Central memory CD8-positive, alpha-beta T cell (primary cell): ENCODE measurements at places on chromosomes 7 and 10.

GRCh38 chr10:31383810-31384588 lies 65.0 kb downstream of the ZEB1 start:
- H3K4me1 ChIP-seq, result peaks cover 26% of the 10 kb centered on the region
- H3K27me3 ChIP-seq, result no peaks in the 10 kb centered on the region
- no peak overlapping the region for H3K4me3 ChIP-seq

GRCh38 chr7:143505838-143506237 lies 28.2 kb downstream of the TAS2R41 start:
- H3K36me3 ChIP-seq, result no peaks in the 10 kb centered on the region
- H3K4me3 ChIP-seq, result no peak overlapping the region
- no peak overlapping the region for H3K27ac ChIP-seq
- no peaks in the 10 kb centered on the region for H3K4me1 ChIP-seq
- DNase-seq, result no peak
- H3K27me3 ChIP-seq, result no peaks in the 10 kb centered on the region

DNA sequence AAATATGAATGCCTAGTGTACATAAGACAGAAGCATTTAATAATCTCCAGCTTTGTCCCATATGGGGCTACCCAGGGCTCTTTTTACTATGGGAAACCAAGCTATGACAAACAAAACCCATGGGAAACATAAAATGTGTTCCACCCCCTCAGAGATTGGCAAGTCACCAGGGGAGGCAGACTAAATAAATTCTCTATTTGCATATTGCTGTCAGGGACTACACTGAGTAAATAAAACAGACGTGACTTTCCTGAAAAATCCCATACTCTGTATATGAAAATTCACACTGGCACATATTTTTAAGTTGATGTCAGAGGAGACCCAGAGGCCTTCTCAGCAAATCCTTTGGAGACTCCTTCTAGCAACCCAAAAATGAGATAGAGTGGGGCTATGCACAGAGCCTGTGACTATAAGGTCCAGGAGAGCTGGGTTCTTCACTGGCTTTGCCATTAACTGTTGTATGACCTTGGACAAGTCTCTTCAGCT lies 44.0 kb upstream of the HPSE2 start:
- H3K27ac ChIP-seq, result no peak overlapping the region
- H3K36me3 ChIP-seq, result no peaks in the 10 kb centered on the region

- no peaks in the 10 kb centered on the region for H3K4me1 ChIP-seq
- peaks cover 2% of the 10 kb centered on the region for H3K36me3 ChIP-seq
- DNase-seq, result no peak
- no peaks in the 10 kb centered on the region for H3K27me3 ChIP-seq
These were observed 448.0 kb upstream of the ANKRD30A start for GRCh38 chr10:36677431-36677768.

DNA sequence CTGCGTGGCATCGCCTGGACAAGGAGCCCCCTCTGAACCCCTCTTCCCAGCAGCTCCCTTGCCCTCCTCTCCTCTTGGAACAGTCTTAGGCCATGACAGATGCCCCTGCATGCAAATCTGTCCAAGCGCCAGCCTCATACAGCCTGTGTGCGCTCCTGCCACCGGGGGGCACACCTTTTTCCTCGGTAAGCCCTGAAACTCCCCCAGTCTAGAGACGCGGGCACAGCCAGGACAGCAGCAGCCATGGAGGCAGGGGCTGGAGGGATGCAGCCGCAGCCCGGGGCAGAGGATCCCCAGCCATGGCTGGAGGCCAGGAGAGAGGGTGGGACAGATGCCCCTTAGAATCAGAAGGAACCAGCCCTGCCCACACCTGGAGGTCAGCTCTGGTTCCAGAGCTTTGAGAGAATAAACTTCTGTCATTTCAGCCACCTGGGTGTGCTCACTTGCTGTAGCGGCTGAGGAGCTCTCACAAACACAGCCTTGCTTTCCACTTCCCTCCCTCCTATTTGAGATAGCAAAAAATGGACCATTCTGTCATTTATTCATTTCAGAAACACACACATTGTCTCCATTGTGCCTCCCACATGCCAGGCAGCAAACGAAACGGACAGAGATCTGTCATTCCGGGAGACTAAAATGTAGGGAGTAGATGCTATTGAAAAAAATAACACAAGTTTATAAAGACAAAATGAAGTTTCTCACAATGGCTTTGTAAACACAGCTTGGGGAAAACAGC lies 241.5 kb downstream of the WDR37 start:
- H3K27ac ChIP-seq, result no peak overlapping the region
- no peak for DNase-seq
- no peak overlapping the region for H3K4me3 ChIP-seq
- no peaks in the 10 kb centered on the region for H3K4me1 ChIP-seq
- H3K27me3 ChIP-seq, result peaks cover 58% of the 10 kb centered on the region
